ENCODE measurements at places on chromosomes 7 and 10.

GRCh38 chr7:54339073-54339472 is 203.1 kb upstream of the VSTM2A start:
- DNase-seq, result no peak

DNA sequence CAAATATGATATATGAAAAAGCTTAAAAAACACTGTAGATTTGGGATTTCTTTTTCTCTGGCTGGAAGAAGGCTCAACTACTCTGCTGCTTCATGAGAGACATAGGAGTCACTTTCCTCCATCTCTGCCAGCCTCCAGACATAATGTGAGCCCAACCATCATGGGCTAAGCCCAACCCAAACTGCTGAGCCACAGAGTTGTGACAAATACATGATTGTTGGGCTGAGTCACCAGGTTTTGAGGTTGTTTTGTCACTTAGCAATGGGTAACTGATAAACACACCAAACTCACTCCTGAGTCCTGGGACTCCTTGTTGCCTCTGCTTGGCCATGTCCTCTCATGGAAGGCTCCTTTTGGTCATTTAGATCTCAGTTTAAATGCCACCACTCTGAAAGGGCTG is 381.8 kb upstream of the FZD8 start:
- no peak for DNase-seq

DNA sequence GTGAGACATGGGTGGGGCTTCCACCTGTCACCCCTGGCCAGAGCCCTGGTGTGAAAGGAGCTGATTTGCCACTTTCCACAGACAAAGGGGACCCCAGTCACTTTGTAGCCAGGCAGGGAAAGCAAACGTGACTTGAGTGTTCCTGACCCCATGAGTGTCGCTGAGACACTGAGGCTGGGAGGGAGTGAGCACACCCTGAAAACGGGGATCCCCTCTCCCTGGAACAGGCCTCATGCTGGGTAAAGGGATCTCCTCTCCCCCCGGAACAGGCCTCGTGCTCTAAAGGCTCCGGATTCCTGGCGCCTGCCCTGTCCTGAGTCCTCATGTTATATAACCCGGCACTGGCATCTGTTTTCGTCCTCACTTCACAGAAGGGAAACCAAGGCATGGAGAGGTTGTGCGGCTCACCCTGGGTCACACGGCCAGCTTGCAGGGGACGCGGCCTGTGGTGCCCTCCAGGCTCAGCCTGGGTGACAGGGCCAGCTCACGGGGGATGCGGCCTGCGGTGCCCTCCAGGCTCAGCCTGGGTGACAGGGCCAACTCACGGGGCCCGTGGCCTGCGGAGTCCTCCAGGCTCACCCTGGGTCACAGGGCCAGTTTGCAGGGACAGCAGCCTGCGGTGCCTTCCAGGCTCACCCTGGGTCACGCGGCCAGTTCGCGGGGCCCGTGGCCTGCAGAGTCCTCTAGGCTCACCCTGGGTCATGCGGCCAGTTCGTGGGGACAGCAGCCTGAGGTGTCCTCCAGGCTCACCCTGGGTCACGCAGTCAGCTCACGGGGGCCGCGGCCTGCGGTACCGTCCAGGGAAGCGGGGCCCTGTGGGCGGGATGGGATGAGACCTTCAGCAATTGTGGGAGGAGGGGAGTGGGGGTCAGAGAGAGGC is 104.7 kb downstream of the PDGFA start:
- no peak for DNase-seq

DNA sequence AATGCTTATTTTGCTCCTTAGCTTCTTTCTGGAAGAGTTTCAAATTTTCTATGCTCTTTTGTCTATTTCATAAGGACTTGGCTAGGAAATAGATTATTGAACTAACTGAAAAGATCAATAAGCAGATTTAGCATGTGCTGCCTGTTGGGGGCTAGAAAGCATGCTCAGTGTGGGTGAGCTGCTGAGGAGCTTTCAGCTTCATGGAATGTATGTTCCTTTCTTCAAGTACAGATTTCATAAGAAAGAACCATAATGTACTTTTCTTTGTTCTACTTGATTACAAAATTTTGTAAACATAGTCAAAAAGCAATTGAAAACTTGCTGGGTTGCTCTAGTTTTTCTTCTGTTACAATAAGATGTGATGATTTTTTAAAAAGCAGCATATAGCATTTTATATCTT is 73.8 kb downstream of the TAF3 start:
- no peak for DNase-seq

GRCh38 chr10:119413471-119414080 is 128.9 kb downstream of the RGS10 start:
- no peak for DNase-seq

- no peak for DNase-seq
Measured at GRCh38 chr10:78961760-78962159, 107.0 kb upstream of the ZMIZ1 start.

GRCh38 chr10:130354976-130355795 is 219.0 kb downstream of the GLRX3 start:
- DNase-seq, result no peak

All from stimulated activated CD8-positive, alpha-beta memory T cell treated with anti-CD3 and anti-CD28 coated beads, Interleukin-2, amount 100 ng/mL, for 48 hours (primary cell).